ENCODE measurements at places on chromosomes 1 and 21.
A peak's percentile ranks its signal among the peaks of the same experiment; 100 is the strongest.

- no peak for DNase-seq
Observed at GRCh38 chr1:94597701-94598100, 56.1 kb upstream of the F3 start.

GRCh38 chr1:236522937-236523703 lies 662 bp upstream of the LGALS8 start:
- peak; percentile 58 for DNase-seq

GRCh38 chr1:241829468-241829867 lies 18.5 kb upstream of the EXO1 start:
- no peak for DNase-seq

- DNase-seq, result no peak
Observed at GRCh38 chr1:7233237-7233540, 447.9 kb downstream of the CAMTA1 start.

GRCh38 chr1:29901624-29902325 lies 665.5 kb downstream of the PTPRU start:
- no peak for DNase-seq

- no peak for DNase-seq
Observed at GRCh38 chr1:29973406-29973805, 737.1 kb downstream of the PTPRU start.

GRCh38 chr21:40901691-40902090 lies 54.7 kb upstream of the DSCAM start:
- DNase-seq, result peak; percentile 80

- no peak for DNase-seq
Observed at GRCh38 chr1:235663628-235664027, 14.0 kb upstream of the GNG4 start.

- DNase-seq, result no peak
Observed at GRCh38 chr1:195415584-195415983, 1192.7 kb downstream of the KCNT2 start.

DNA sequence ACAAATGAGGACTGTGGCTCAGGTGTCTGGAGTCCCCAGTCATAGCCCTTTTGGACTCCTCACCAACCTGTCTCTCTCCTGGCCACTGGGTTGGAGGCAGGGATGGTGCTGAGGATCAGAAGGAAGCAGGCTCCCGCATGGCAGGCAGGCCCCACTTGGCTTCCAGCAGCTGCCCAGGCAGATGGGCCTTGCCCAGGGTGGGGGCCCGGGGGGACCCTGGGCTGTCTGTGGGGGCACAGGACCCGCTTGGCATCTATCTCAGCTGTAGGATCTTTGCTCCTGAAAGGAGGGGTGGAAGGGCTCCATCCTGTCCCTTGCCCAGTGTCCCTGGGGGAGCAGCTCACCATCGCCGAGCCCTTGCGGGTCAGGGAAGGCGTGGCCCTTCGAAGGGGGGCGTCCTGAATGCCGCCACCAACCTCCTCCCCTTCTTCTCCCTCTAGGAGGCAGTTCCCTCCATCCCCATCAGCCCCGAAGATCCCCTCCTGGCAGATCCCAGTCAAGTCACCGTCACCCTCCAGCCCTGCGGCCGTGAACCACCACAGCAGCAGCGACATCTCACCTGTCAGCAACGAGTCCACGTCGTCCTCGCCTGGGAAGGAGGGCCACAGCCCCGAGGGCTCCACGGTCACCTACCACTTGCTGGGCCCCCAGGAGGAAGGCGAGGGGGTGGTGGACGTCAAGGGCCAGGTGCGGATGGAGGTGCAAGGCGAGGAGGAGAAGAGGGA lies 154.5 kb downstream of the PEX14 start:
- DNase-seq, result no peak

- no peak for DNase-seq
Observed at GRCh38 chr1:89842567-89843272, 21.9 kb downstream of the LRRC8D start.

- DNase-seq, result no peak
Observed at GRCh38 chr1:39189592-39190041, 14.9 kb upstream of the MACF1 start.

- no peak for DNase-seq
Observed at GRCh38 chr1:161076410-161076809, 6.7 kb upstream of the ARHGAP30 start.

- DNase-seq, result no peak
Observed at GRCh38 chr1:171711643-171712042, 30.2 kb downstream of the VAMP4 start.

GRCh38 chr1:53482441-53483153 lies 23.4 kb downstream of the DMRTB1 start:
- DNase-seq, result no peak

DNA sequence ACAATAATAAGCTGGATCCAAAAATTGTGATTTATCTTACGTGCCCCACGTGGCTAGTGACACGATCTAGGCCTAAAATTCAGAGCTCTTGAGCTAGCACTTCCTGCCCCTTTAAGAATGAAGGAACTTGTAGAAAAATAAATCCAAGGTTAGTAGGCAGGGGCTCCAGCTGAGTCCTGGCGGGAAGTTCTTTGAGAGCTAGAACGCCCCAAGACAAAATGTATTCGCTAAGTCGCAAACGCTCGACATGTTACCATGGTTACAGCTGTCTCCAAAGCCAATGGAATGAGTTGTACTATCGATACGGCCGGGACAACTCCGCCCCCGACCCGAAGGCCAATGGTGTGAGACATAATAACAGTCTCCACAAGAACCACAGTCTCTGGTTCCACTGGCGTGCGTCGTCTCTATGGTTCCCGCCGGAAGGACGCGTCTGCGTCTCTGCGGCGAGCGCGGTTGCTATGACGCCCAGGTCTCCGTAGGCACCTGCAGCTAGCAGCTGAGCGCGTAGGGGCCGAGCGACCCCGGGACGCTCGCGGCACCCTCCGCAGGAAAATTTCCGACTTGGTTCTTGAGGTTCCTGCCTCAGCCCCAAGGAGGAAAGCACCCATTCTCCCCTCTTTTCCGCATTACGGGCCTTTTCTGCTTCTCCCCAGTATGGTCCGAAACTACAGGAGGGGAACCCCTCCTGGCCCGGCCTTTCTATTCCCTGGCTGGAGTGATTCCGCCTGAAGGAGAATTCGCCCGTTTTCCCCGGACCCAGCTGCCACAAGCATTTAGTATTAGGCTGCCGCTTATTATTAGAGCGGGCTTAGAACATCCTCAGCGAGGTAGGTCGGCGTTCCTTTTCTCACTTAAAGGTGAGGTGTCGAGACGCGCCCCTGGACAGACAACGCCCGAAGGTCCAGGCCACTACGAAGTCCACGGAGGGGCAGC lies at the start of gene CCDC30:
TSS of gene CCDC30 (plus strand) at position 459 of the 936 bp plus-strand sequence. CDS start 17,266 bp downstream, outside the sequence.
- DNase-seq, result peak; percentile 98

DNA sequence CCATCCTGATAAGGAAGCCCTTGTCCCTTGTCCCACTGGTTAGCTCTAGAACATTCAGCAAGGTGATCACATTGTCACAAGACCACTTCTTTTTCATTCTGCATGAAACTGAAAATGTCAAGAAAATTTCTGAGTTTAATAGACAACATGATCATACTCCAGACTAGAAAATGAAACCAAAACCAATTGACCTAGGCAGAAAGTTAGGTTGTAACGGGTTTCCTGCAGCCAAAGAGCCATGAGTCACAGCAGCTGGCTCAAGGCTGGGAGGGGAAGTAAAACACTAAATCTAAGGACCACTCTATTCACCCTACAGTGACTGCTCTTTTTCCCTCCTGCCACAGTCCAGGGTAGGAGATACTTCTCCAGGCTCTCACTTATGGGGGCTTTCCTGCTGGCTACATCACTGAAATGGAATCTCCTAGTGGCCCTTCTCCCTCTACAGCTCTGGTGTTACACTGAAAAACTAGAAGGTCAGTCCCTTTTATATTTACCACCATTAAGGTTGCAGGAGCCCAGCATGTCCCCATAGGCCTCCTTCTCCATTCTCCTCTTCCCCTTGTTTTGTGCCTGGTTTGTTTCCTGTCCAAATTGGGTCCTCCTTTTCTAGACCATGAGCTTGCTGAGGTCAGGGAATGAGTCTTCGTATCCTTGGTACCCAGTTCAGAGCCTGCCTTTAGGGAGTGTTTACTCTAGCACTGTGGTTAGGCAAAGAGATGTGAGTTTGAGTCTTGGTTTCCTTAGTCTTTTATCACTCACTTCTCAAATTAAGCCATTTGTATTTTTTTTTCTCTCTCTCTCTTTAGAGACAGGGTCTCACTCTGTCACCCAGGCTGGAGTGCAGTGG lies 236.5 kb upstream of the JUN start:
- peak; percentile 31 for DNase-seq

- DNase-seq, result no peak
Observed at GRCh38 chr1:21012937-21013336, 163.8 kb downstream of the EIF4G3 start.

GRCh38 chr1:227855687-227856086 lies 40.2 kb downstream of the PRSS38 start:
- no peak for DNase-seq

GRCh38 chr1:31957701-31958674 lies 19.8 kb upstream of the PTP4A2 start:
- no peak for DNase-seq

DNA sequence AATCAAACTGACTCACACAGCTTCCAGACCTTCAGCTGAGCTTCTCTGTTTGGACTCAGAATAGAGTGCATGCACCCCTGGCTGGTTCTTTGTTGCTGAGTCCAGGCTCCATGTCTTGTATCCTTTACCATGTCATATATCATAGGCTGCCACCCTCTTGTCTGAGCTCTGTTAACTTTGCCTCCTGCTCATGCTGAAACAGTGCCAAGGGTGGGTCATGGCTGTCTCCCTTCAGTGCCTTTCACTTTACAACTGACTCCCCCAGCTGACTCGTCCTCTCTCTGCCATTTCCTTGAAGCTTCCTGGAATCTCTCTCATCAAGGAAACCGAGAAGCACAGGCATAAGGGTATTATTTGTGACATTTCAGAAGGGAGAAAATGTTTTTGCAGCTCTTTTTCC lies 885.3 kb downstream of the TTLL7 start:
- DNase-seq, result no peak

DNA sequence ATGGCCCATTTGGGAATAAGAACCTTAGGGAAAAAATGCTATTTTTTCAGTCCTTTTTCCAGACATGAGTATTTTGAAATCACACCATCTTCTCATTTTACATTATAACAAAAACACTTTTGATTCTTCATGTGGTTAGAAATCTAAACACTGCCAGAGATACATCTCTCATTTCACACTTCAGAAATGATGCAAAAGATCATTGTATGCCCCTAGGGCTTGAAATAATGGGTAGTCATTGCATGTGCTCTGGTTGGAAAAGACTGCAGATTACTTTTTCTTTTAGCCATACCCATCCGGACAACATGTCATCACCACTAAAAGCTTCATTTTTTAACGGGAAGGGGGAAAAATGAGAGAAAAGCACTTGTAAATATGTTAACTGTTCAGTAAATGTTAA lies 1152.2 kb upstream of the ADGRL4 start:
- DNase-seq, result no peak

- peak; percentile 55 for DNase-seq
Observed at GRCh38 chr1:2431103-2431502, 18.7 kb upstream of the PEX10 start.

DNA sequence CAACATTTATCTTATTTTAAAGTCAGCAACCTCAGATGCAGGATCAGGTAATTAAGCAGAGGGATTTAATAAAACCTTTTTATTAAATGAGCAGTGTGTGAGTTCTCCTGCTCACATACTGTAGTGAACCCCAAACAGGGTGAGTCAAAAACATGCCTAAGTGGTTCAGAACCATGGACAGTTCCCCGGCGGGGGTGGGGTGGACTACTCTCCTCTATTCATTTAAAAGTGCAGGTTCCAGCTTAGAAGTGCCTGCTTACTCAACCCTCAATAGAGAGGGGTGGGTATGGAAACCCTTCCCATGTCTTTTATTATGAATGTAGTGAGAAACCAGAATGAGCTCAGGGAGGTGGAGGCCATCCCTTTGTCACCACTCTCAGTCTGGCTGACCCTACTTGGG lies 397.9 kb downstream of the HHAT start:
- DNase-seq, result no peak

DNA sequence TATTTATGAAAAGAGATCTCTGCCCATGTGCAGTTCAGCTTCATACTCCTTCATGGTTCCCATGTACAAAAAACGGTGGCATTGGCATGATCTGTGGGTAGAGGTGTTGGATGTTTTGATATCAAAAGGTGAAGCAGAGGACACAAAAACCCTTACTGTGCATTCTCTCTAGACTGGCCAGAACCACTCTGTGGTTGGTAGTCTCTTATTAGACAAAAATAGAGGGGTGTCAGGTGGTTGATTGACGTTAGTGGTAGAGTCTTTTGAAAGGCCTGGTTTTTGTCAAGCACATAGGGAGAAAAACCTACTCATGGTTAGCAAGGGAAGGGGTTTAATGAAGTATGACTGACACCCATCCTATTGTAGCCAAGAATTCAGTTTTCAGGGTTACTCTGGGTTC lies 400.0 kb upstream of the TMPRSS15 start:
- DNase-seq, result no peak

GRCh38 chr1:230230948-230231773 lies 164.1 kb downstream of the GALNT2 start:
- no peak for DNase-seq

DNA sequence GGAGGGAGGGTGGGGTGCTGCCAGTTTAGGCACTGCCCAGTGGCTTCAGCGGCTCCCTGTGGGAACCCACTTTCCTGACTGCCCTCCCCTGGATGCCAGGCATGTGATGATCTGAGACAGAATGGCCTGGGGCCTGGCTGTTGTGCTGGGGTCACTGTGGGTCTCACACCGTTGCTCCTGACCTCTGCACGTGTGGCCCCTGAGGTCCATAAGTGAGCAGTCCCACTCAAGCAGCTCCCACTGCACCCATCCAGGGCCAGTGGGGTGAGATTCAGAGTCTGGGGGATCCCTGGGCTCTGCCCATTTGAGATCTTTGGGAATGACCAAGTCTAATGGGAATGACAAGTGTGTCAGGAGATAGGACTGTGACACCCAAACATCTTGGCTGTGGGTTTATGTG lies 18.0 kb downstream of the PODN start:
- no peak for DNase-seq

DNA sequence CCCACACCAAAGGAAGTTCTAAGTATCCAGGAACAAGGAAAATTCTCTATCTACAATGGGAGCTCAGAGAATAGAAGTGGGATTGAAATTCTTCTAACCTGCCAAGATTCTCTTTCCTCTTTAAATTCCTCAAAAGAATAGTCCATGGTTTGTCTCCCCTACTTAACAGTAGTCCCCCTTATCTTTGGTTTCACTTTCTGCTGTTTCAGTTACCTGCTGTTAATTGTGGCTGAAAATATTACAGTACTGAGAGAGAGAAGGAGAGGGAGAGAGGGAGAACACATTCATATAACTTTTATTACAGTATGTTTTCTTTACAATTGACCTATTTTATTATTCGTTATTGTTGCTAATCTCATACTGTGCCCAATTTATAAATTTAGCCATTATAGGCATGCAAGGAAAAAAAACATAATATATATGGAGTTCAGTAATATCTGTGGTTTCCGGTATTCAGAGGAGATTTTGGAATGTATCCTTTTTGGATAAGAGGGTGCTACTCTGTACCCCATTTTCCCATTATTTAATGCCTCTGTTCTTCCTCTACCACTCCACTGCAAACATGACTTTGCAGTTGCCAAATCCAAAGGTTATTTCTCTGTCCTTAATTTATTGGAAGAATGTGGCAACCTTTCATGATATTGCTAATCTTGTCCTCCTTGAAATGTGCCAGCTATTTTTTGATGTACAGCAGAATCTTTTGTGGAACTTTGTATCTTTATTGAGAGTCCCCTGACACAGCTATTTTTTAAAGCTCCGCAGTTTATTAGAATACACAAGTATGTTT lies 68.0 kb downstream of the USP25 start:
- DNase-seq, result no peak
